ENCODE measurements at places on chromosomes 1 and 21.

DNA sequence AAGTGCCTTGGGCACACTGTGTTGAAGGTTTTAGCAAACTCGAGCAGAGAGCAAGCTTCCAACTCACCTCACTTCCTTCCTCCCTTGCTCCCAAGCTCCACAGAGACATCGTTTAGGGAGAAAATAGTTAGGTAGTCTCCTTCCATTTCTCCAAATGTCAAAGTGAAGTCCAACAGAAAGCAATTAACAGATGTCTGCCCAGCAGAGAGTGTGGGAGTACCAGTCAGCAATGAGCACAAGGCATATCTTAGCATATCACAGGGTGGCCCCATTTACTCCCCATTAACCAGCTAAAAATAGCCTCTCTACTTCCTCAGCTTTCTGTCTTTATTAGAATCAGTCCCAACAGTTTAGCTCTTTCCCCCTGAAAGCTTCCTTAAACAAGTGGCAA is 334.2 kb upstream of the CAMK1G start:
- DNase-seq, result no peak

DNA sequence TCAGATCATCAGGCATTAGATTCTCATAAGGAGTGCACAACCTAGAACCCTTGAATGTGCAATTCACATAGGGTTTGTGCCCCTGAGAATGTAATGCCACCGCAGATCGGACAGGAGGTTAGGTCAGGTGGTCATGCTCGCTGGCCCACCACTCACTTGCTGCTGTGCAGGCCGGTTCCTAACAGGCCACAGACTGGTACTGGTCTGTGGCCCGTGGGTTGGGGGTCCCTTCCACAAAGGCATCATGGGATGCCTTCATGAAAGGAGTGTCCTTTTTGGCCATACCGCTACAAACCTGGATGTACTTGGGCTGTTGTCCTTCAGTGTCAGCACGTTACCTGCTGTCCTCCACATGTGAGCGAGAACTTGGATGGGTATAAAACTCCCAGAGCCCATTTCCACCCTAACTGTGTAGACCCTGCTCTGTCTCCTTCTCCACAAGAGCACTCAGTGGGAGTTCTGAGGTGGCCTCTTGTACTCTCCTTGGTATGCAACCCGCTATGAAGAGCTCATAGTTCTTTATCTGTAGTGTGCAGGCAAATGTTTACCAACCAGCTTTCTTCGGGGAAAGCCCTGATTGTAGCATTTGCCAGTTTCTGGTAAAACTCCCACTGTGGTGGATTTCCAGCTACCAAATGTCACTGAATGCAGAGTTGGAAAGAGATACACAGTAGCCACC is 41.7 kb upstream of the SLC19A1 start:
- DNase-seq, result no peak

GRCh38 chr21:27743971-27744564 is 777.2 kb upstream of the ADAMTS5 start:
- DNase-seq, result no peak

GRCh38 chr21:15408089-15408488 is 321.7 kb upstream of the USP25 start:
- no peak for DNase-seq

- no peak for DNase-seq
Measured at GRCh38 chr21:29433366-29434059, 134.8 kb downstream of the BACH1 start.

DNA sequence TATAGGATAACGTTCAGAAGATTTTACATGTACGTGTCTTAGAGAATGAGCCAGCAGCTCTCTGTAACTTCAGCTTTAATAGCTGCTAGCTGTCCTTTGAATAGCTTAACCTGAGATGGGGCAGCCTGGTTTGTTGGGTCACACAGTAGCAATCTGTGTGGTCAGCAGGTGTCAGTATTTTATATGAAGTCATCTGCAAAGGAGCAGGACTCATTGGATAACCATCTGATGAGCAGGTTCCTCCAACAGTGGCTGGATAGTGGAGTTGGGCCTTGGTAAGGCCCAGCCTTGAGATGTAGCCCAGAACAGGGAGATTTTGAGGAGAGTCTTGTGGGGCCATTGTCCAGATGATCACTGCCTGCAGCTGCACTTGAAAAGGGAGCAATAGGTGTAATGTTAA is 6.4 kb downstream of the GSTM5 start:
- DNase-seq, result no peak

- no peak for DNase-seq
Measured at GRCh38 chr1:185973645-185974044, 239.5 kb downstream of the HMCN1 start.

DNA sequence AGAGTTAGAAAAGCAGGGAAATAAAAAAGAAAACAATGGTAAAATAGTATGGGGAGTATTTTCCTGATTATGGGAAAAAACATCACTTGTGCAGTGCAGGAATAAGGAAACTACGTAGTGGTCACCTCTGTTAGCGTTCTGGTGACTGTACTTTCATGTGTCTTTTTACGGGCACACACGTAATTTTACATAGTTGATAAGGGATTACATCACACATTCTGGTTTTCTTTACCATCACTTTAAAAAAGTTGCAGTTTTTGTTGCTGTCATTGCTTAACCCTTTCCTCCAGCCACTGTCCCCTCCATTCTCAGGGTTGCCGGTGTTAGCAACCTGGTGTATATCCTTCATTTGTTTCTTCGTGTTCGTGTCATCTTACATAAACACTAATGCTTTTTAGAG is 35.1 kb downstream of the CNIH3 start:
- no peak for DNase-seq

- no peak for DNase-seq
Measured at GRCh38 chr1:75870951-75871350, 61.3 kb downstream of the ASB17 start.

DNA sequence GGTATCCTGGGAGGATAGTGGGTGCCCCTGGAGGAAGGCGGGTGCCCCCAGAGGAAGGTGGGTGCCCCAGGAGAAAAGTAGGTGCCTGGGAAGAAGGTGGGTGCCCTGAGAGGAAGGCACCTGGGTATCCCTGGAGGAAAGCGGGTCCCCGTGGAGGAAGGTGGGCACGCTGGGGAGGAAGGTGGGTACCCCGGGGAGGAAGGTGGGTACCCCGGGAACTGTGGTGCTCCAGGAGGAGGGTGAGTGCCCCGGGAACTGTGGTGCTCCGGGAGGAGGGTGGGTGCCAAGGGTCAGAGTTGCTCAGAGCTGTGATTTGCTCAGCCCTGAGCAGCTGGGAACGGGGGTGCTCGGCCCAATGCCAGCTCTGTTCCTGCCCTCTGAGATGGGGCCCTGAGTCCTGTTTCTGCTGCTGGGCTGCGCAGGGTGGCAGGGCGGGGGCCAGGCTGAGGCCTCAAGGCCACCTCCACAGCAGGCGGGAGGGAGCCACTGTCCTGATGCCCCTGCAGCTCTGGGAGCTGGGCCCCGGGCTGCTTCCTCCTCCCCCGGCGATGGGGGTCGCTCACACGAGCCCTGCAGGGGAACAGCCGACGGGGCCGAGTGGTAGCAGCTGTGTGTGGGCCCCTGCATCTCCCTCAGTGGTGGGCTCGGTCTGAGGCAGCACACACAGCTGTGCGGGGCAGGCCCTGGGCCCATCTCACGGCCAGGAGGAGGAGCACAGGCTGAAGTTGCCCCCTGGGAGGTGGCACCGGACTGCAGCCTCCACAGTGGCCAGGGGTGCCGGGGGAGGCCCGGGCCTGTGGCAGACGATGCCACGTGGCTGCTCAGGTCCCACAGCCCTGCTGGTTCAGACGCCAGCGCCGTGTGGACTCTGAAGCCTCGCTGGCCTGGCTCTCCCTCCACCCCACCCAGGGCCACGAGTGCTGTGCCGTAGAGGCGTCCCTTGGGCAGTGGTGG is 57.4 kb downstream of the SLX9 start:
- DNase-seq, result no peak

DNA sequence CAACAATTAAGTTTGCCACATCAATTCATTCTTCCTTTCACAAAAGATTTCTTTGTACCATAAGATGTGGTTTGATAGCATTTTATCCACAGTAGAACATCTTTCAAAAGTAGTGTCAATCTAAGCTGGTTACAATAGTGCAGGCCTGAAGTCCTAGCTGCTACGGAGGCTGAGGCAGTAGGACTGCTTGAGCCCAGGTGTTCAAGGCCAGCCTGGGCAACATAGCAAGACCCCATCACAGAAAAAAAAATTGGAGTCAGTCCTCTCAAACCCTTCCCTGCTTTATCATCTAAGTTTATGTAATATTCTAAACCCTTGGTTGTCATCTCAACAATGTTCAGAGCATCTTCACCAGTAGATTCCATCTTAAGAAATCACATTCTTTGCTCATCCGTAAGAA is 31.7 kb downstream of the DENND1B start:
- no peak for DNase-seq

DNA sequence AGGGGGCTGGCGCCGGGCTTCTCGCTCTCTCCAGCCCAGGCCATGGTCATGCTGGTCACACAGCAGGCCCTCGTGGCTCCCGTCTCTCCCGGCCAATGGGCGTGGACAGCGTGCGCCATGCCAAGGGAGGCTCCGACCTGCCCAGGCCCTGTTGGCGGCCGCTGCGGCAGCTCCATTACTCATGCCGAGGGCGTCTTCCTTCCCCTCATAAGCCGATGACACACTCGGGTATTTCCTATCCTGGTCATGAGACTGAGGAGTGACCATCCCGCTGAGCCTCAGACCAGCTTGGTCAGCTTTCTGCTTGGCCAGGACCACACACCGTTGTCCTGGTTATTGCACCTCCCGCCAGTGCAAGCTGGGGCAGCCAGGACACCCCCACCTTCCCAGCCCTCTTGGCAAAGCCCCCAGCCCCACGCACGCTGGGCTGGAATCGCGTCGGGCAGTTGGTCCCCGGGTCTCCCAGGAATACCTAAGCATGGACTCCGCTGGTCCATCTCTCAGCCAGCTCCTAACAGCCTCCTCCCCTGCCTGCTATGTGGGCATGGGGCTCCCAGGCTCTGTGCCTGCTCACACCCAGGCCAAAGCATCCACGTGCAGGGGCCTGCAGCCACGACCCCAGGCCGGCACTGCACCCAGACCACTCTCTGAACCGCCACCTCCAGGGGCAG is 49.8 kb downstream of the ARHGEF16 start:
- DNase-seq, result no peak

GRCh38 chr1:215146240-215146975 is 63.9 kb downstream of the KCNK2 start:
- DNase-seq, result no peak

- no peak for DNase-seq
Measured at GRCh38 chr1:167648978-167649744, 19.1 kb downstream of the RCSD1 start.

- no peak for DNase-seq
Measured at GRCh38 chr1:24021403-24022266, 41.5 kb upstream of the SRSF10 start.

DNA sequence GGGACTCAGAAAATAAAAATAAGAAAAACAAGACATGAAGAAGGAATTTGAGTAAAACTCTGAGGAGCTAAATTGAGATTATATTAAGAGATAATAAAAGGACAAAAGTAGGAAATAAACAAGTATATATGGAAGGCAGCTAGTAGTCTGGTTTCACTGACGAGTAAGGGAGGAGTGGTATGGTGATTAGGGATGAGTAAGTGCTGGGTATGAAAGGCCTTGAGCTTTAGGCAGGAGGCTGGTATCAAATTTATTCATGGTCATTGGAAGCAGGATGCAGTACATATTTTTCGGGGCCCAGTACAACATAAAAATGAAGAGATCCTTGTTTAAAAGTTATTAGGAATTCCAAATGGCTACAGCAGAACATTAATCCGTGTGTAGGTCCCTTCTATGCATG is 789.7 kb upstream of the PRMT6 start:
- no peak for DNase-seq

GRCh38 chr1:9910076-9910422 is at the start of gene CTNNBIP1:
TSS of gene CTNNBIP1 (minus strand) at chr1:9910269. CDS start at chr1:9872064, 38,205 bp downstream.
- DNase-seq, result no peak

- DNase-seq, result no peak
Measured at GRCh38 chr1:70057500-70057899, 147.9 kb downstream of the LRRC40 start.

- no peak for DNase-seq
Measured at GRCh38 chr21:15004721-15005370, 60.0 kb downstream of the NRIP1 start.

GRCh38 chr1:215830226-215830810 is 263.2 kb downstream of the KCTD3 start:
- no peak for DNase-seq

DNA sequence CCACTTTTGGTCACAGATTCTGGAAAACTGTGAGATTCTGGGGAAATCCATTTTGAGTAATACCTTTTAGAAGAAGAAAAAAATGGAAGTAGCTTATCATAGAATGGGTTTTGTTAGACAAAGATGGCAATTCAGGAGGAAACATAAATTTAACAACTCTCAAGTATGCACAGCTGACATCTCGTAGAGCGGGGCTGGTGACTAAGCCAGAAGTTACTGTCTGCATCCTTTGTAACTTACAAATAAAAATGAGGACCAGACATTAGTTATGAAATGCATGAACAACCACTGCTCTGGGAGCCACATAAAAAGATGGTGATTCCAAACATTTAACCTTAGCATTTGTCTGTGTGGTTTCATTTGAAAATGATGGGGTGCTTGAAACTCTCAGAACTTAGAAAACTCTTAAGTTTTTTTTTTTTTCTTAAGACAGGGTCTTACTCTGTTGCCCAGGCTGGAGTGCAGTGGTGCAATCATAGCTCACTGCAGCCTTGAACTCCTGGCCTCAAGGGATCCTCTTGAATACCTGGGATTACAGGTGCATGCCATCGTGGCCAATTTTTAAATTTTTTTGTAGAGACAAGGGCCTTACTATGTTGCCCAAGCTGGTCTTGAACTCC is 49.2 kb upstream of the ATP5PO start:
- DNase-seq, result no peak

DNA sequence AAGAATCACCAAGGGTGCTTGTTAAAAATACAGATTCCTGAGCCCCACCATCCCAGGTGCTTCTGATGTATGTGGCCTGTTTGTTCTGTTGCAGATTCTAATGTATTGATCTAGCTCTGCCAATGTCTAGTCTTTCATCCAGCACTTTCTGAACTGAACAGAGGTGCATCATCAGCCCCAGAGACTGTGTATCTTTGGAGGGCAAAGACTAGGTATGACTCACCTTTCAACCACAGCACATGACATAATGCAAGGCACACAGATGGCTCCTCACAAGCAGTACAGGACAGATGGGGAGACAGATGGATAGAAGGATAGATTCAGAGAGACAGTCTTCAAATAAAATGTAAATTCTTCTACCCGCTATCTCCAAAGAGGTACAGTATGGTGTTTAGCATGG is 32.3 kb downstream of the CD58 start:
- no peak for DNase-seq

DNA sequence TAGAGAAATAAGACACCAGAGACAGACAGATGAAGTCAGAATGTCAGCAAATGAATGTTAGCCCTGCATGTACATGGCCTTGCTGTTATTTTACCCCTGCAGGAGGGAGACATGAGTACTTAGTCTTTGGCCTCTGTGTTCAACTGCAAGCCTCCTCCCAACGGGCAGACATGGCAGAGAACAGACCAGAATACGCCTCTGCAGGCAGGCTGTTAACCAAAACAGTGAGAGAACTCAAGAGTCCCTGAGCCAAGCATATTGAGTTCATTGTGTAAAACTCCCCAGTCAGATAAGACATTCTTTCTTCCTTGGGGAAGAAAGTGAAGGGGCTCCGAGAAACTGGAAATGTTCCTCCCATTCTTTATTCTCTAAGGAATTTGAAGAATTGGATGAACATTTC is 150.9 kb downstream of the PHTF1 start:
- DNase-seq, result no peak

Measured in stimulated activated CD8-positive, alpha-beta memory T cell treated with anti-CD3 and anti-CD28 coated beads, Interleukin-4, amount 100 ng/mL, for 1 hour (primary cell).